Stimulated activated CD4-positive, alpha-beta T cell treated with anti-CD3 and anti-CD28 coated beads, Interleukin-1b, Interleukin-23, amount 100 ng/mL, for 1 hour (primary cell): ENCODE measurements at places on chromosomes 12 and 14.

DNA sequence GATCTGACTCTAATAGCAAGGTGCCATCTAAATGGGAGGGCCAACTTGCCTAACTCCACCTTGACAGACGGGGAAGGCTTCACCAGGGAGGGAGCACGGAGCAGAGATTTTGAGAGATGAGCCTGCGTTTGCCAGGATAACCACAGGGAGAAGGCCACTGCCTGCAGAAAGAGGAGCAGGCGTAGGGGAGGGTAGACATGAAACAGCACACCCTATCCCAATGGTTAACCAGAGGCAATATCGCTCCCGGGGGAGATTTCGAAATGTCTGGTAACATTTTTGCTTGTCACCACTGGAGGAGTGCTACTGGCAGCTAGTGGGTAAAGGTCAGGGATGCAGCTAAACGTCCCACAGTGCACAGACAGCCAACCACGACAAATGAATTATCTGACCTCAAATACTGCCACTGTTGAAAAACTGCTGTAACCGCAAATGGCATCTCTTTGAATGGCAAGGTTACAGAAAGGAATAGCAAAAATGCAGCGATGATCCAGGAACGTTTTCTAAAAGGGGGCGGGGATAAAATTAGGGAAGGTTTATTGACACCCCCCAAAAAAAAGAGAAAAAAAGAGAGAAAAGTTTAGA, 126.0 kb upstream of the ATF7IP start:
- no peak for DNase-seq

DNA sequence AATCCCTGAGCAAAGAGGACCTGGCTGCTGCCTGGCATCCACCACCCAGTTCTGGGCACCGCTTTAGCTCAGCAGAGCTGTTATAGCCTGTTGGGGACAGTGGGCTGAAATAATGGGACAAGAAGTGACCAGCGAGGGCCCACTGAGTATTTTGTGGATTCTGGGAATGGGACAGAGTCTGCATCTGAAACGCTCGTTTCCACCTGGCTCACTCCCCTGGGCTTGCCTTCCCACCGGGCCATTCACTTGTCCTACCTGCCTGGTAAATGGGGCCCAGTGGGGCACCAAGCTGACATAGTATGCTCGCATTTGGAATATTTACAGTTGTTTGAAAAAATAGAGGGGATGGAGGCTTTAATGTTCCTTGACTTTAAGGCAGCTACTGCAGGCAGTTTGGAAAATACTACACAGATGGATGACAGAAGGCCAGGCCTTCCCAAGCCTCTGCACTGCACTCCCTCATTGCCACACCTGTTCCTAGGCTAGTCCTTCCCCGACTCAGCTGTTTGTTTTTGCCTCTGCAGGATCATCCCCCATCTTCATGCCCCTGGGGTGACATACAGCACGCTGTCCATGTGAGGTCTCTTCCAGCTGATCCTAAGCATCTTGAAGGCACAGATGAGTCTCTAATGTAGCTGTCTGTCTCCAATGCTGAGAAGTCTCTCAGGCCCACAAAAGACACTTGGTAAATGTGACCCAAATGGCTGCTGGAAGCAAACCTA, 61.3 kb upstream of the DICER1 start:
- DNase-seq, result no peak

GRCh38 chr12:70646850-70647249, 9.6 kb upstream of the PTPRB start:
- no peak for DNase-seq

DNA sequence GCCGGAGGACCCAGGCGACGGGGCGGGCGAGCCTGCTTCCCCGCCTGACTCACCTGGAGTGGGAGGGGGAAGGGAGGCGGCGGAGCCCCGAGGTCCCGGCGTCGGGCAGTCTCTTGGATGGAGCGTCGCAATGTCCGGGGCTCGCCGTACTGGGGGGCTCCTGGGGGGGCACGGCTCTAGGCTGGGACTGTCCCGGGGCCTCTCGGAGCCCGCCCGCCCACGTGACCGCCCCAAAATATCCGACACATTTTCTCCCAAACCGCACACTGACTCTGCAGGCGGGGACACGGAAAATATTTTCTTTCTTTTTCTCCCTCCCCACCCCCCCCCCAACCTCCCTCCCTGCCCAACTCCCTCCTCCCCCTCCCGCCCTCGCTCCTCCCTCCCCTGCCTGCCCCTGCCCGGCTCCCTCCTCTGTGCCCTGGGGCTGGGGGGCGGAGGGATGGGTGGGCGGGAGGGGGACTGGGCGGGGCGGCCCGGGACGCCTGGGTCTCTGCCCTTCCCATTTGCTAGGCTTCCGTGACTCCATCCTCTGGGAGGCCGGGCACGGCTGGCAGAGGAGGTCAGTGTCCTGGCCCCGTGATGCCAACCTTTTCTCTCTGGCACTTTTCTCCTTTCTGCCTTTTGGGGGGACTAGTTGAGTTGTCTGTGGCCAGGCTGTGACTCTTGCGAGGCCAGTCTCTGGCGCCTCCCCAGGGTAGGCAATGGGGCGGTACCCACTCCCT, at the start of gene RARG:
Gene RARG (minus strand): TSS at position 289 of the 725 bp plus-strand sequence. CDS start 4,664 bp downstream, outside the sequence.
- DNase-seq, result peak; percentile 57

DNA sequence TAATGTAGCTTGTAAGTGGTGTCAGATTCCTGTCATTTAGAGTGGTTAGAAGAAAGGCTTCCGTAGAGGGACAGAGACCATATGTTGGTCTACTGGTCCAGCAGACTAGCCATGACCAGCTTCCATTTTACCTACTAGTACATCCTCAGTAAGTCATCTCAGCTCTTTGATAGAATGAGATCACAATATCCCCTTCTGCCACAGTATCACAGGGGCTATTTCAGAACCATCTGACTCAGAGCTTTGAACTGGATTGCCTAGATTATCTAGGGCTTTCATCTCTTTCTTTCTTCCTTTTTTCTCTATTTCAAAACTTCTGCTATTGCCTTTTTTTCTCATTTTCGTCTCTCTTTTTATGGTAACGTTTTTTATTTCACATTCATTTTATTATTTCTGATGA, 4.7 kb downstream of the ZDHHC17 start:
- no peak for DNase-seq

- DNase-seq, result no peak
Observed at GRCh38 chr12:131348231-131348630, 362.7 kb upstream of the SFSWAP start.

DNA sequence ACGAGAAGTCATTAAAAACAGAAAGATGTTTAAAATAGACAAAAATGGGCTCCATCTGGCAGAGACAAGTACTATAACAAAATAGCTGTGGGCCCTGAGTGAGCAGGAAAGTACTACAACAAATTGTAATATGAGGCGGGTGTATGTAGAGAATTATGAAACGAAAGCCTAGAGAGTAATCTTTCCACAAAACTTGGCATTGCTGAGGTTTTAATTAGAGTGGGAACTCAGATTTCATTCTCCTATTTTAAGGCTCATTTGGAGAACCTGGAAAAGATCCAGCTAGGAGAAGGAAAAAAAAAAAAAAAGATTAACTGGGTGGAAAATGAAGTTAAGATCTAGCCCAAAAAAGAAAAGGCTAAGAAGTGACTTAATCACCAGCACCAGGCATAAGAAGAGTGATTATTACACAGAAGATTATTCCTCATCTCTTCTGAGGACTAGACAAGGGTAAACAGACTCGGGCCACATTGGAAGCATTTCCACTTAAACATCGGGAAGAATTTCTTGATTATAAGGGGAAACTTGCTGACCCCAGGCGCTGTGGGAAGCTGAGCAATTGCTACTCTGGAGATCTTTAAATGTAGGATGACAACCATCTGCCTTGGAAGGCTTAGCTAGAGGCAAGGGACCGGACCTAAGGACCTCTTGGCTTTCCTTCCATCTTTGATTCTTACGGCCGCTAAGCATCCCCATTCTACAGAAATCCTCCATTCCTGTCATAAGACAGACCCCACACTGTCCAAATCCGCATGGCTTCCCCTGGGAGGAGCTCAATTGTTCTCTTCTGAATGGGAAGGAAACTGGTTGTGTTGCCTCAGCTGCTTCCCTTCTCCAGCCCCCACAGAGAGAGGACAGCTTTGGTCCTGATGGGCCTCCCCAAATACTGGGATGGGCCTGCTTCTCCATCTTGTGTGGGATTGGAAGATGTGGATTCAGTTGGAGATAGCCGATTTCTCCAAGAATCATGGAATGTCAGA, 40.6 kb downstream of the IGF1 start:
- DNase-seq, result no peak

GRCh38 chr12:31785318-31785717, 56.5 kb upstream of the AMN1 start:
- no peak for DNase-seq

DNA sequence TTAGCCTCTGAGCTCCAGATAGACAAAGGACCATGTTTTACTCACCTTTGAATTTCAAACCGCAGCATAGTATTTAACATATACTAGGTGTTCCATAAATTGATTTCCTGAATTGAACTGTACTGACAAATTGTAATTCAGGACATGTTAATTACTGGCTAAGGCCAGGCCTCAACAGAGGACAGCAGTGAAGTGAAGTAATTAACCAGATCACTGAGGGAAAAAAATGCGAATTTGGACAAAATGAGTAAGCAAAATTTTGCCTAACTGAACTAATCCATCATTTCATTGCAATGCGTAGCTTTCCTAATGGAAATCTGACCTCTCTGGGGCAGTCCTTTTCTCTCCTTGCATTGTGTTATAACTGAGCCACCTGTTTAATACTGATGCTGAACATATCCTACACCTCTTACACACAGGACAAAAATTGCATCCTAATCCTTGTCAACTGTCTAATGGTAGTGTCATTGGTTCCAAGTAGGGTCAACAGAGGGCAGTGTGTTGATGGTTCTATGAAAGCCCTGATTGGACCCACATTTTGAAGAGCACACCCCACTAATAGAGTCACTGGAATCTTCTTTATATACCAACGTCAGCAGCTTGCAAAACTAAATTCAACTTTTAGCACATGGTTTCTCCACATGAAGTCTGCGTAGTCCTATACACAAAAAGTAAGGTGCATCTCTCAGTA, 148.4 kb downstream of the SLC25A21 start:
- no peak for DNase-seq

GRCh38 chr12:24359418-24359817, 409.9 kb upstream of the SOX5 start:
- DNase-seq, result no peak

- no peak for DNase-seq
Observed at GRCh38 chr14:71451501-71451900, 480.7 kb upstream of the RGS6 start.

- no peak for DNase-seq
Observed at GRCh38 chr12:2575245-2575644, 219.5 kb upstream of the FKBP4 start.

DNA sequence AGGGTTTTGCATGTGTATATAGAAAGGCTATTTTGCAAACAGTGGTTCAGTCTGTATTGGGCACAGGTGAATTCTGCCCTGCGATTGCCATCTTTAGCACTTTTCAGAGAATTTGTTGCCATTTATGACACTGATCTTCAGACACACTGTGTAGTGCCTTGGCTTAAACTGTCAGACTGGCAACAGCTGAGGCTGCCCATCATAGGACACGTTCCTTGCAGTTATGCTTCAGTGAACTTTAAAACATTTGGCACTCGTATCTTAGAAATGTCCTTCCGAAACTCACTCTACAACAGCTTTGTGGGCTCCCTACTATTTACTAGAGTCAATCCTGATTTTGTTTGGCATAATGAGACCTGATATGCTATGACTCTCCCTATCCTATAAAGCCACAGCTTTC, 29.1 kb downstream of the AP5M1 start:
- DNase-seq, result no peak

DNA sequence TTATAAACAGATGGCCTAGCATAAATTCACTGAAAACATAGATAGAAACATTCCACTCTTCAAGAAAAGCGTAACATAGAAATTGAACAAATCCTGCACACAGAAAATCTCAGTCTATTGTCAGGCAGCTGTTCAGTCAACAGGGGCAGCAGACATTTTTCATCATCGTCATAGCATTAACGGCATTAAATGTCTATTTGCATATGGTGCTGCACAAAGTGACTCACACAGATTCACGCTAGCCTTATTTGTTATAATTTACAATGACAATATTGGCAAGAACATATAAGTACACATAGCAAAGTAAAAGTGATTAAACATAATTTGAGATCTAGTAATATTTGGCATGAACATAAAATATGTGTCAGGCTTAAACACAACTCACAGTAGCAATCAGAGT, 95.7 kb downstream of the CEP128 start:
- DNase-seq, result no peak

DNA sequence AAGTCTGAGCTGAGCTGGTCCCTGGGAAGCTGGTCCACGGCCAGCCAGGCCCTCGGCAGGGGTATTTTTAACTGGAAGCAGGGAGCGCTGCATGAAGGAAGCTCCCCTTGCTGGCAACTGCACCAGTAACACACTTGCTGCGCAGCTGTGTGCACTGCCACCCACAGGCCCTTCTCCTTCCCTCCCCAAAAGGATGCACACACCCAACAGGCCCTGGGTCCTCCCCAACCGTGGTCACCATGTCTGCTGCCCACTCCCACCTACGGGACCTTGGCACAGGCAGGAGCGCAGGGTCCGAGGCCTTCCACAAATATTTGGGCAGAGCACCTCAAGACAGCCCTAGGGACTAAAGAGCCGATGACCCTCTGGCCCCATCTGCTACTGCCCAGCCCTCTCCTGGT, 157.0 kb upstream of the PRMT8 start:
- no peak for DNase-seq

- DNase-seq, result no peak
Observed at GRCh38 chr12:131912518-131913274, 16.4 kb upstream of the PUS1 start.

DNA sequence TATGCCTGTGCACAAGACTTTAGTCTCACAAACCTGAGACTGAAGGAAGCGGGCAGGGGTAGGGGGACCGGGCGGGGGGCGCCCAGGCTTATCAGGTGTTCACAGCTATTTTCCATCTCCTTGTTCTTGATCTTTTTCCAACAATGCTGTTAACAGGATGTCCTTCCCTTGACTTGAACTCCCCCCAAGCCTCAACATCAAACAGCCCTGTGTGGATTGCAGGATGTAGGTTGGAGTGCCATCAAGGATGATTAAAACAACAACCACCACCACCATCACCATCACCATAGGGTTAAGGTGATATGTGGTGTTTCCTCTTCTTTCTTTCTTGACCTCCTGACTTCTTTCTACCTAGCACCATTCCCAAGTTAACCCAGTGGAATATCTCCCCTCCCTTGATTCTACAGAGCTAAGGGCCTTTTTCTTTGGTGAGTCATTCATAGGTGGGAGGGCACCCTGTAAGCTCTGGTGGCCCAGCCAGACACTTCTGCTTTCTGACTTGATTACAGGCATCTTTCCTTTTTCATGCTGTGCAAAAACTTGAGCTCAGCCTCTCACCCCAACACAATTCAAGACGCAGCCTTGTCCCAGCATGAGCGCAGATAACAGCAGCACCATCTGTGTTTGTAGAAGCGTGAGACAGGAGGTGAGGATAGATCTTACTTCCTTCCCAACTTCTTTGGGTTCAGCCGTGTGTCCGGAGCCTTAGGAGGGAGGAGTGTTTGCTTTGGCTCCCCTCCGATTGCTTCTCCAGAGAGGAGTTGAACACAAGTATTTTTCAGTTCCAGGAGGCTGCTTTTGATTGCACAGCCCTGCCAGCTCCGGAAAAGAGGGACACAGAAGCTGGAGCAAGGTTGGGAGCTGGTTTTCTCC, 26.8 kb downstream of the FLVCR2 start:
- DNase-seq, result no peak
